ENCODE measurements at places on chromosomes 5 and 9.
A peak's percentile ranks its signal among the peaks of the same experiment; 100 is the strongest.

DNA sequence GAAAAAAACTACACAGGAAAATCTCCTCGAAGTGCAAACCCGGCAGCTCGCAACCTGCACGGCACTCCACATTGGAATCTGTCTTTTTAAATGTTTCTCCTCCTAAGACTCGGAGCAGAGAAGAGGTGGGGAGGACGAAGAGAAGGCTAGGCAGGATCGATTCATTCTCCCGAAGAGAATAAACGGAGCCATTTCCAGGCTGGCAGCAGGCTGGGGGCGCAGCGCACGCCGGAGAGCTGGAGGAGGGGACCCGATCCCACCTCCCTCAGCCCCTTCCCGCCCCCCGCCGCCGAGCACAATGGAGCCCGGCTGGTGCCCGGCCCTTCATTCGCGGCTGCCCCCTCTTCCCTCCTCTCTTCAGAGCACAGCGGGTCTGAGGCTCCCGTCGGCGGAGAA lies 628 bp downstream of the HOMER1 start:
- DNase-seq, result no peak

GRCh38 chr9:74589576-74589975 lies 92.4 kb downstream of the RORB start:
- DNase-seq, result no peak

DNA sequence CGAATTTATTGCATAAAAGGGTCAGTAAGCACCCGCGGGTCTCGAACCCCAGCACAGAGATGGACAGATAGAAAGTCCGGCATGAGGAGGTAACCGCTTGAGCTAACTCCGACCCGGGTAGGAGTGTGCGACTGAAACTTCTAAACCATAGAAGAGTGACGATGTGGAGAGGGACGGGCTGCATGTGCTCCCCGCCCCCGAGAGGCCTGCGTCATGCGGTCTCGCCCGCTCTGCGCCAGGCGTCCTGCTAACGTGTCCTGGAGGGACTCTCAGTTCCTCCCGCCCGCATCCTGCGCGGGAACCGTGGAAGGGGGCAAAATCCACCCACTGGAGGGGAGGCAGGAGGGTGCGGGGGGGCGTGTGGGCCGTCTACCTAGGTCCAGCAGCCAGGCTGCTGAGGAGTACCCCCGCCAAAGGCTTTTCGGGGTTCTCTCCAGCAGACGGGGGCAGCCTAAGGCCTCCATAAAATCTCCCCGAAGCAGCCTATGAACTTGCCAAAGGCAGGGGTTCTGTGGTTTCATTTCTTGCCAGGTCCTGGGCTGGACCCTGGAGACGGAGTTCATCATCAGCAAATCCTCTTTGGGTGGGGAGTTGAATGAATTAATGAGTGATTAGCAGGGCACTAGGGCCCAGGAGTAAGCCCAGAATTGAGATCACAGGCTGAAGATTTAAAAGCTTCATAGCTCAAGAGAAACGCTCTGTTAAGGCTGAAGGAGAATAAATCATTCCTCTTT lies 51.9 kb downstream of the TGFBI start:
- peak; percentile 96 for DNase-seq

- no peak for DNase-seq
These were observed 240.9 kb downstream of the TRPM3 start for GRCh38 chr9:70880535-70880934.

DNA sequence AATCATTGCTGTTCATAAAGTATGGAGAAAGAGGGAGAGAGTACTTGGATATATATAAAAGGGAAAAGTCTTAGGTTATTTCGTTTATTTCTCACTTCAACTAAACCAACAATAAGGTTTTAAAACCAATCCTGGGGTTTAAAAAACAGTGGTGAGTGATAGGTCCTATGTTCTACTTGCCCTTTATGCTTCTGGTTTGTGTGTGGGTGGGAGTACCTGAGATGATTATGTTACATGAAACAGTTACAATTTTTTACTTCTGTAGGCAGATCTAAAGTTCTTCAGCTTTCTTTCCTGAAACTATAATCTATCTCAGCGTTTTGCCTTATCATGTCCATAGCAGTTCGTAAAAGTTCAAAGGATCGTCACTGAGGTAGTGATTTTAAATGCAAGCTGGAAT lies 49.2 kb downstream of the STX17 start:
- DNase-seq, result no peak

DNA sequence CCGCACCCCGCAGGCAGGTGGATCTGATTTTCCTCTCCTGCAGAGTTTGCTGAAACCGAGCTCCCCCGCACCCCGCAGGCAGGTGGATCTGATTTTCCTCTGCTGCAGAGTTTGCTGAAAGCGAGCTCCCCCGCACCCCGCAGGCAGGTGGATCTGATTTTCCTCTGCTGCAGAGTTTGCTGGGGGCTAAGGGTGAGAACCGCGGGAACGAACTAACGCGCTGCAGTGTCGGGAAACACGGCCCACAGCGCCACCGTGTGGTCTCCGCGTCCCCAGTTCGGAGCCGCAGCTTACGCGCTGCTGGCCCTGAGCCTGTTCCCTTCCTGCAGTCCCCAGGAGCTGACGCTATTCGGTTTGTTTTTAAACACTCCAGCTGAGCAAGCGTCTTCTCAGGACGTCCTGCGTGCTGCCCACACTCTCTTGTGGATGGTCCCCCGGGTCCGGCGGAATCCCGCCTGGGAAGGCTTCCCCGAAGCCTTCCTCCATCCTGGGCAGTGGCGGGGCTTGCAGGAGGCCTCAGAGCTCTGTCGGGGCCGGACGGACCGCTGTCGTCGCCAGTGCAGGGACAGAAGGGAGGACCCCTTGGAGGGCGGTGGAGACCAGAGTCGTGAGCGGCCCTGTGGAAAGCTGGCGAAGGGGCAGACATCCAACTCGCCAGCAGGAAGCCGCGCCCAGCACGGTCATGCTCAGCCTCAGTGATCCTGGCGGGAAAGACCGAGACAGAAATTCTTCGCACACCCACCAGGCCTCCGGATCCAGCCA lies 121.2 kb upstream of the LPCAT1 start:
- DNase-seq, result peak; percentile 94

DNA sequence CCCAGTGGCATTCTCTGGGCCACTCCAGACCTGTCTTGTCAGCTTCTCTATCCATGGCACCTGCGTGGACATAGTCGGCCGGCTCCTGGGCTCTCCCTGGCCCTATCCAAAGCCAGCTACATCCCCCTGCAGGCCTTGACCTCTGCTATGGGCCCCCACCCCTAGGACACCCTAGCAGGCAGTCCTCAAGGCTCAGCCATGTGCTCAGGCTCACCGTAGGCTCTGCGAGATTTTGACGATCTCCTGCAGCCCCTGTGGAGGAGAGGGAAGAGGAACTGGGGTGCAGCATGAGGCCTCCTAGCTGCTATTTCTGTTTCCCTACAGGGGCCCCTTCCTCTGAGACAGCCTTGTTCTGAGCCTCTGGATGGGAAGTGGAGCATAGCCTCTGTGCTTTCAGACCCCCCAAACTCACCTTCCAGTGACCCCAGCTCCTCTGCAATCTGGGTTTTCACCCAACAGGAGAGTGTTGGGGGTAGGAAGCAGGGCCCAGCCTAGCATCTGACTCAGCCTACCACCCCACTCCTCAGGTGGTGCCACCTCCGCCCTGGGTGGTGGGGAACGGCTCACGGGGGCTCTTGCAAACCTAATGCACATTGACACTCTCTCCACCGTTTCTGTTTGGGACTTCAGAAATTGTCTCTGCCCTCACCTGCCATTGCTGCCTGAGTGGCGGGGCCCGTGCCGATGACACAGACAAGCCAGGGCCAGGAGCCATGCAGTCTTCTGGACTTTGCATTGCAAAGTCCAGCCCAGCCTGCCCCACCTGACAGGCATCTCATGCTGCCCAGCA lies 36.7 kb downstream of the HRH2 start:
- DNase-seq, result no peak

- no peak for DNase-seq
These were observed 138.2 kb upstream of the SMARCA2 start for GRCh38 chr9:1876891-1877496.

DNA sequence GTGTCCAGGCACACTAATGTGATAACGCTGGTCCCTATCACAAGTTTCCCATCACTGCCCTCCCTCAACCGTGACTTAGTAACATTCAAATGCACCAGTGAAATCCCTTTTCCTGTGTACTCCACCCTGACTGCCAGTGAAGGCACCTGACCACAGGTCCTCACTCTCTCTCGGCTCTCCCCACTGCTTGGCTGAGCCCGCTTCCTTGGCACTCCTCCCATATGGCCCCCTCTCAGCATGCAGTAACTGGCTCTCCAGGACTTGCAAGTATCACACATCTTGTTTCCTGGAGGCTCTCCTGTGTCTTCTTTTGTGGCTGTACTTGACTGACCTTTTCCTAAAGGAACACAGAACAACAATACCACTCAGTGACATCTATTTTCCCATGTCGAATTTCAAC lies 292.0 kb upstream of the ZNF608 start:
- DNase-seq, result no peak

DNA sequence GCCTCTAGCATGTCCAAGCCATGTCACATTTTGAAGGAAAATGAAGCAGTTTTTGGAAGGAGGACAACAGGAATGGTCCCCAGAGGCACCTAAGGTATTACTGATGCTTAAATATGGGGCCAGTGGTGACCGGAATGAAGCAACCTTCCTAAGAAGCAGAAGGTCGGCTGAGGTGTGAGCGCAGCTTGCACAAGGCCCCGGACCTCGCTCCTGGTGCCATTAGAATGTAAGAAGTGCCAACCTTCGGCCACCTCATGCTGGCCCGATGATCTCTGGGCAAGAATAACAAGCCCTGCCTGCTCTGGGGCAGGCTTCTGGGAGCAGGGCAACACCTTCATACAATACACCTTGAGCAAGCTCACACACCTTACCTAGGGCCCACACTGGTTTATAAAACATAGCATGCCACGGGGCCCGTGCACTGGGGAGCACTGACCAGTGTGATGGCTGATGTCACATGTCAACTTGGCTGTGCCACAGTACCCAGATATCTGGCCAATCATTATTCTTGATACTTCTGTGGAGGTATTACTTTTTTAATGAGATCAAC lies 21.9 kb downstream of the SEMA4D start:
- DNase-seq, result no peak

DNA sequence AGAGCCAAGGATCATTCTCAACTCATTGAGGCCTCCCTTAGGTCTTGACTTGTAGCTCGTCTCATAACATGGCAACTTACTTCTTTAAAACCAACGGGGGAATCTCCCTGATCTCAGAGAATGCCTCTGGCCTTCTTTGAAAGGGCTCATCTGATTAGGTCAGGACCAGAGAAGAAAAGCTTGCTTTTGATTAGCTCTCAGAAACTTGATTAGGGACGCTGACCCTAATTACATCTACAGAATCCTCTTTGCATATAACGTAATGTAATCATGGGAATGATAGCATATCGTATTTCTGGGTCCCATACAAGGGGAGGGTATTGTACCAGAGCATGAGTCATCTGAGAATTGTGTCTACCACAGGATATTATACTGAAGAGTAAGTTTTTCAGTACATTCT lies 125.1 kb upstream of the SH3GL2 start:
- DNase-seq, result no peak

- DNase-seq, result no peak
These were observed 9.2 kb downstream of the GALNT10 start for GRCh38 chr5:154199671-154200220.

GRCh38 chr5:157356576-157356975 lies 90.7 kb downstream of the CYFIP2 start:
- no peak for DNase-seq

- DNase-seq, result no peak
These were observed 11.0 kb upstream of the HAPLN1 start for GRCh38 chr5:83731638-83732037.

DNA sequence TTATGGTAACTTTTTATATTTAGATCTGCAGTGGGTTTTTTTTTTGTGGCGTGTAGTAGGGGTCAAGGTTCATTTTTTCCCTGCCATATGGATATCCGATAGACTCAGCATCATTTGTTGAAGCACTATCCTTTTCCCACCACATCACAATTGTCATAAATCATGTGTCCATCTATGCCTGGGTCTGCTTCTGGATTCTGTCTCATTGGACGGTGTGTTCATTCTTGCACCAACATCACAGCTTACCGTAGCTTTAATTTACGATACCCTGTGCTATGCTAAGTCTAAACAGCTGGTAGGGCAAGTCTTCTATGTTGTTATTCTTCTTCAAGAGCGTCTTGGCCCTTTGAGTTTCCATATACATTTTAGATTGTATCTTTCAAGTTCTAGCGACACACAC lies 175.0 kb downstream of the RGS3 start:
- no peak for DNase-seq

DNA sequence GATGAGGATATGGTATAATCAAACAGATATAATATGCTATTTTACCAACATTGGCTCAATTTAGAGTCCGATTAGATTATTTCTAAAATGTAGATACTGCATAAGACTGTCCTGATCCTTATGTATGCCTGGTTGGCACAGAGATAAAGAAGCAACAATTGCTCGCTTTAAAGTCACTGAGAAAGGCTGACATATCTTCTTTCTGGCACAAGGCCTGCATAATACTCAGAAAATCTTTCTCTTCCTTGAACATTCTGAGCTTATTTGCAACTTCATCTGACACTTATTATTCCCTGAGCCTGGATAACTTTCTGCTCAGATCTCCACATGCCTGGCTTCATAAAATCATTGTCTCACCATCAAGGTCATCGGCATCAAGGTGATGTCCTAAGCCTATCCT lies 219.3 kb upstream of the CDH9 start:
- no peak for DNase-seq

DNA sequence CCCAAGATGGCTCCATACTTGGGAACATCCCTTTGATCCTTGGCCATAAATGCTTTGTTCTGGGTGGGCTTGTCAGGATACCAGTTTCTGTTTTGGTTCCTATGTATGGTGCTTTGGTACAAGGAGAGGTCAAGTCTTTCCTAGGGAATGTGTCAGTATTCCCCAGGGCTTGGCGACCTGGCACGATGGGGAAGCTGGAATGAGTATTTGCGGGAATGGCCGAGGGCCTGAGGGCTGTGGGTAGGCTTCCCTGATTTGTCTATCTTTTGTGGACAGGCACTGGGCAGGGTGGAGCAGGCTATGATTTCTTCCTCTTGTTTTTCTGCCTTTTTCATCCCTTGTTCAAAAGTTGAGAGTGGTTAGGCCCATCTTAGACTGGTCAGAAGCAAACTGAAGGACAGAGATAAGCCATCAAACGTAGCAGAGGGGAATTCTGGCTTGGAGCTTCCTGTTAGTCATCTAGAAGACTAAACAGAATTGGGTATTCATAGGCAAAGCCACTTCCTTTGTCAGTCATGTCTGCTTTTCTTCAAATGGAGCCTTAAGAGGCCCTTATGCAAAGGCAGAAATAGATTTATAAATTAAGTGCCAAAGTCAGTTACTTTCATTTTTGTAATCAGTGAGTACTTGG lies 13.7 kb downstream of the DOCK2 start:
- no peak for DNase-seq

- DNase-seq, result no peak
These were observed 301.3 kb upstream of the SMARCA2 start for GRCh38 chr9:1713841-1714240.

GRCh38 chr5:28286566-28286965 lies 1248.2 kb upstream of the CDH9 start:
- DNase-seq, result no peak

GRCh38 chr5:150339165-150339564 lies 18.3 kb upstream of the TCOF1 start:
- no peak for DNase-seq

- DNase-seq, result peak; percentile 93
These were observed at the start of gene SH3PXD2B for GRCh38 chr5:172454358-172455086. SH3PXD2B (minus strand) TSS chr5:172454525; CDS start chr5:172454352, 173 bp downstream.

GRCh38 chr9:114803479-114804265 lies 2.2 kb downstream of the TNFSF15 start:
- no peak for DNase-seq
